ENCODE measurements at places on chromosomes 11 and 22.
A peak's percentile ranks its signal among the peaks of the same experiment; 100 is the strongest.

DNA sequence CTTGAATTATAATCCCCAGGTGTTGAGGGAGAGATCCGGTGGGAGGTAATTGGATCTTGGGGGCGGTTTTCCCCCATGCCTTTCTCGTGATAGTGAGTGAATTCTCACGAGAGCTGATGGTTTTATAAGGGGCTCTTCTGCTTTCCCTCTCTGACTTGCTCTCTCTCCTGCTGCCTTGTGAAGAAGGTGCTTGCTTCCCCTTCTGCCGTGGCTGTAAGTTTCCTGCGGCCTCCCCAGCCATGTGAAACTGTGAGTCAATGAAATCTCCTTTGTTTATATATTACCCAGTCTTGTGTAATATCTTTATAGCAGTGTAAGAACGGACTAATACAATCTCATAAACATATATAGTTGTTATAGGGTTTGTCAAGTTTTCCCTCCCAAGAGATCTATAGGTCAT is 32.8 kb downstream of the KCNE3 start:
- no peak for DNase-seq

DNA sequence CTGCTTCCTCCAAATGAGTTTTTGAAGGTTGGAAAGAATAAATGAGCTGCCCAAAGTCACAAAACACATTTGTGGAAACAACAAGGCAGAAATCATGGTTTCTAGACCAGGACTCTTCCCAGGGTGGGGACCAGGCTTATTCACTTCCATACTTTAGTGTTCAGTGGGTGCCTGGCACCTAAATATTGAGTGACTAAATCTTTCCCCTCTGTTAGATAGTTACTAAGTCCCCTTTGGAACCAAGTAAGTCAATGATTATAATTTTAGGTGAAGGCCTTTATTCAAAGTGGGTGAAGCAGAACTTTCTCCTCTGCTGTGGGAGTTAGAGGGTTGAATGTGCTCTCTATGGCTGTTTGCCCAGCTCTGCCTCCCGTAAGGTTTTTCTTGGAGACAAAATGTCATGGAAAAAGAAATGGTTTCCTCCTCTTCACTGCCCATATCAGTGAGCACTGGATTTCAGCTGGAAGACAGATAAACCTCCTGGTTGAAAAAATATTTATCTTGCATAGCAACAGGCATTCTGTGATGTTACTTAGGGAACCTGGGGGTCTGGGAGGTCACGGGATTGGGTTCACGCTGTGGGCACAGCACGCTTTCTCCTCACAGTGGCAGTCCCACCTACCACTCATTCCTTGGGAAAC is 117.8 kb downstream of the CCDC81 start:
- DNase-seq: no peak

DNA sequence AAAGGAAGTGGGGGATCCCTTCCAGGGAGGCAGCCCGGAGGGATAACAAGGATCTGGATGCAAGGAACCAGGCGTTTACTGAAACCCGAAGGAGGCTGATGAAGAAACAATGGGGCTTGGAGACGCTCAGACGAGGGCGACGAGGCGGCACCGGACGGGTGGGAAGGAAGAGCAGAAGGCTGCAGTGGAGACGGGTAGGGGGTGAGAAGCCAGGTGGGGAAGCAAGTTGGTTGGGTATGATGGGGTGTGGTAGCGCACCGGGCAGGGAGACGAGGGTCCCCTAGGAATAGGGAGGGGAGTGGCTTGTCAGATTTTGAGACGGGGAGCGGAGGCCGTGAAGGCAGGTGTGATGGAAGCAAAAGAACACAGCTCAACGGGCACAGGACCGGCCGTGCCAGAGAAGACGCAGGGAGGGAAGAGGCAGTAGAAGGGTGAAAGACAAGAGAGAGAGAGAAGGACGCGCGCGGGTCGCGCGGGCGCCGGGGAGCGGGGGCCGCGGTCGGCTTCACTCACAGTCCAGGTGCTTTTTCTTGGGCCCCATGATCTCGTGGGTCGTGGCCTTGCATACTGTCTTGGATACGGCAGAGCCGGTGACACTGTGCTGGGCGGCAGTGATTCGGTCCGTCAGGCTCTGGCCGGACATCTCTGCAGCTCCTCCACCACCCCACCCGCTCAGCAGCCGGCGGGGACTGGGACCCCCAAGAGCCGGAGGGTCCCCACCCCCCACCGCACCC is 579 bp downstream of the PICALM start:
- DNase-seq: peak; percentile 31

GRCh38 chr11:18722293-18722637 is 3.7 kb downstream of the IGSF22 start:
- no peak for DNase-seq

All from central memory CD4-positive, alpha-beta T cell (primary cell).